ENCODE measurements at places on chromosomes 11 and 22. TPM values are rescaled to one million over a fixed set of nuclear protein-coding genes. Genes with fewer than 3 reads are reported as not detected.

DNA sequence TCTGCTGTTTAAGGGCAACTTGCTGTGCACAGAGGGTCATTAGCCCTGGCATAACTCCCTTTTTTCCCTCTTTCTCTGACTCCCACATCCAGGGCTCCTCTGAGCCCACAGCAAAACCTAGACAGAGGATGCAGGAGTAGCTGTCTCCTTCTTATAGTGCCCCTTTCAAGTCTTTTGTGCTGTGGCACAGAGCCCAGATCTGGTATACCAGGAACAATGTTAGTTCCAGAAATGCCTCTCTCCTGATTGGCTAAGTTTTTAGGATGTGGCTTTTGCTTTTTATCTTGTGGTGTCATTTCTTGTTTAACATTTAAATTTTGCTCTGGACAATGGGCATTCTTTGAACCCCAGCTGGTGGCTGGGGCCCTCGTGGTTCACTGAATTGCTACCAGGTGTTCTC, 25.6 kb upstream of the RRM1 start:
- no peak for DNase-seq

DNA sequence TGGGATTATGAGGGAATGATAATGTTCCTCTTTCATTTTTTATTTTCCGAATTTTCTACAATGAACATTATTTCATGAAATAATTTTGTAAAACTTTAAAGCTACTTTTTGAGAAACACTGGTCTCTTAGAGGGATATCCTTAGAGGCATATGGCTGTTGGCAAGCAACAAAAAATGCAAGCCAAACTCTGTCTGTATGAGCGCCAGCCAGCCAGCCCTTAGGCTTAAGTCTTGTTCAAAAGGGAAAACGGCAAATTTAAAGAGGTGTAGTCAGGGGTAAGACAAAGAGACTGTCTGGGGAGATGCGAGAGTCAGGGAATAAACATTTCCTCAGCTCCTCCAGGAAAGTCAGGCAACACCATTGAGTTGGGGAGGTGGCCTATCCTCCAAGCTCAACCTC, 22.5 kb downstream of the ASCC2 start:
- DNase-seq = no peak

GRCh38 chr11:65148657-65149056, 14.3 kb upstream of the SYVN1 start:
- no peak for DNase-seq

GRCh38 chr11:62593434-62594044, 2.2 kb upstream of the TUT1 start:
- no peak for DNase-seq

The SLC1A2 gene
- polyA plus RNA-seq = 0.43 TPM

Measured in hindlimb muscle (tissue), 1 donor.